ENCODE measurements at places on chromosomes 7 and 10. TPM values are rescaled to one million over a fixed set of nuclear protein-coding genes. Genes with fewer than 3 reads are reported as not detected.

FKBP6 gene
- total RNA-seq: not detected

FGFR2 gene
- 8.0 TPM for total RNA-seq

PAPOLB gene
- 0.10 TPM for total RNA-seq

TRIM50 gene
- total RNA-seq: not detected

DNA sequence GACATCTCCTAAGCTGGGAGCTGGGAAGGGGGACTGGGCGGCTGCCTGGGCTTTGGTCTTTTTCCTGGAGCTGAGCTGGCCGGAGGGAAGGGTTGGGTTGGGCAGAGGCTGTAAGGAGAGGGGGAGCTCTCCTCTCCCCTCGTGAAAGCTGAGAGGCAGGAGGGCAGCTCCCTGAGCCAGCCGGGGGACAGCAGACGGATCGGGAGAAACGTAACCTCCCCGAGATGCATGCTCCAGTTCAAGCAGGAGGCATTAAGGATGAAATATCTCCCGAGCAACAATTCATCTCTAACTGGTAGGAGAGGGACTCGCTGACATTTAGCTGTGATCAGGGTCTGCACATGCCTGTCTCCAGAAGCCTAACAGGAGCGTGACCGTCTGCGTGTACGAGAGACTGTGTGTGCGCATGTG, 19.9 kb upstream of the LBX1 start:
- no peak for DNase-seq

GRCh38 chr10:90319188-90319914, 538.5 kb downstream of the HTR7 start:
- no peak for DNase-seq

DNA sequence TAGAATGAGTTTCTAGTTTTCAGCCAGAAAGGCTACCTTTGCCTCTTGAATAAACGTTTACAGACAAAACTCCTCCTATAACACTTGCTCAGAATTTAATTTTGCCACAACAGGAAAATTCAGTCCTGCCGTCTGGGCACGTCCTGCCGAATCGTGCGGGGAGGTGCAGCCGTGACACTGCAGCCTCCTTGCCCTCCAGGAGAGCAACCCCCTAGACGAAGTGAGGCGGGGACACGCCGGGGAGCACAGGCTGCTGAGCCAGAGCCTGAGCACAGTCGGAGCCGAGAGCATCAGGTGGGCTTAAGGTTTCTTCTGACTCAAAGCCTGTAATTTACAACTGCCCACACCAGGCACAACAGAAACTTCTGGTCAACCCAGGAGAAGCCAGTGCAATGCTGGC, 102.3 kb downstream of the DYNC2I1 start:
- DNase-seq: no peak

DNA sequence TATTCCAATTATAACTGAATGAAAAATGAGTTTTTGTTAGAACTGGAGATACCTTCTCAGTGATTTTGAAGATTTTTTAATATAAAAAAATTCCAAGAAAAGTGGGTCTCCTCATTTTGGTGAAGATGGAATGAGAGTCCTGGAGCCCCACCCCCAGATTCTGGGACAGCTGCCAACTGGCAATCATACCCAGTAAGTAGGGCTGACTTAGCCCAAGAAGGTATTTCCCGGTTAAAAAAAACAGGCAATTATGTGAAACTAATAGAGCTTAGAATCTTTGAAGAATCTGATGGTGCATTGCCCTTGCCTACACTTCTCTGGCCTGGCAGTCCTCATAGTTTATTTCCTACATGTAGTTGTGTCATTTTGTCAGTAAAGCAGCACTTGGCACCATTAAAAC, 52.8 kb upstream of the VWDE start:
- DNase-seq: no peak

DNA sequence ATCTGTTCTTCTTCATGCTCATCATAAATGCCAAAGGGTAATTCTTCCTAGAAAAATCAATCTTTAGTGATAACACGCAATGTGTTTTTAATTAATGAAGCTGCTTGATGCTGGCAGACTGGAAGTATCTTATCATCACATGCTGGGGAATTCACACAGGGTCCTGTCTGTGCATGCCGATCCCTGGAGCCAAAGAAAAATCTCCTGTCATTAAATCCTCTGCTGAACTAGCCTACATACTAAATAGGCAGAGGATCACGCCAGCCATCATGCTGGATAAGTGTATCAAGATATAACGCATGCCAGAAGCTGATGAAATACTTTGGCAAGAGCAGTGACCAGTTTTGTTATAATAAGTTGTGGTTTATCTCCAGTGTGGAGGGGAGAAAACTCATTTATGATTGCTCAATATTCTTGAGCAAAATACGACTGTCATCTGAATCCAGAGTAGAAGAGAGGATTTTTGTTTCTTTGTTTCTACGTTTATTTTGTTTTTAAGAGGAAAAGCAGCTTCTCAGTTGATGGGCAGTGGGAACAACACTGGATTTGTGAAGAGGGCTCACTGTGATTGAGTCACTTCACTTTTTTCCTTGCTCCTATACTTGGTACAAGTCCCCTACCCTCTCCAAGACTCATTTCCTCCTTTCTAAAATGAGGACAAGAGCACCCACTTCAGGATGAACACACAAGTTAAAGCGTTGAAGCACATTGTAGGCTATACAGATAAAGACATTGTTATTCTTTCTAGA, 649.1 kb downstream of the TNS3 start:
- no peak for DNase-seq

- DNase-seq: no peak
Measured at GRCh38 chr10:99975106-99975829, 34.5 kb downstream of the DNMBP start.

DNA sequence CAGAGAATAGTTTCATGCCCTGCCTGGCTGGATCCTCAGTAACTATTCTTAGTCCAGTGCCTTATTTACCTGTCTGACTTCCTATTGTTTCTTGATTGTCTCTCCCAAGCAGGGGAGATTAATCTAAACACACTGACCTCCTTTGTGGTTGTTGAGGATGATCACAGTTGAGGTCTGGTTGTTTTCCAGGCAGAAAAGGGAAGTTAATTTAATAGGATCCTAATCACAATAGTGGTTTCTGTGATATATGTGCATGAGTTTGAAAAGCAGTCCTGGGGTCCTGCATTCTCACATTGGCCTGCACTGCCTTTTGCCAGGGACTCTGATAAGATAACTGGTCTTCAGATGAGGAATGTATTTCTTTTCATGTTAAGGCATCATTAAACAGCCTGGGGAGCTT, 130.1 kb downstream of the SND1 start:
- DNase-seq: no peak

- no peak for DNase-seq
Measured at GRCh38 chr10:122992031-122992585, 11.9 kb downstream of the PSTK start.

DNA sequence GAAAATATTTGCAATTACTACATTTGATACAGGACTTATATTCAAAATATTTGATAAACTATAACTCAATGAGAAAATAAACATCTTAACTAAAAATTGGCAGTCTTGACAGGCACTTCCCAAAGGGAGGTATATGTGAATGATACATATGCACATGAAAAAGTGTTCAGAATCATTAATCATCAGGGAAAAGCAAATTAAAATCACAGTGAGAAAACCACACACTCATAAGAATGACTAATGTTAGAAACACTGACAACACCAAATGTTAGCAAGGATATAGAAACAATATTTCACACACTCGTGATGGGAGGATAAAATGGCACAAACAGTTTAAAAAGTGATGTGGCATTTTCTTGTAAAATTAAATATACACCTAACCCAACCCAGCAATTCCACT, 4.1 kb upstream of the VPS26A start:
- no peak for DNase-seq

GRCh38 chr7:53070883-53071282, 35.5 kb downstream of the POM121L12 start:
- no peak for DNase-seq

DNA sequence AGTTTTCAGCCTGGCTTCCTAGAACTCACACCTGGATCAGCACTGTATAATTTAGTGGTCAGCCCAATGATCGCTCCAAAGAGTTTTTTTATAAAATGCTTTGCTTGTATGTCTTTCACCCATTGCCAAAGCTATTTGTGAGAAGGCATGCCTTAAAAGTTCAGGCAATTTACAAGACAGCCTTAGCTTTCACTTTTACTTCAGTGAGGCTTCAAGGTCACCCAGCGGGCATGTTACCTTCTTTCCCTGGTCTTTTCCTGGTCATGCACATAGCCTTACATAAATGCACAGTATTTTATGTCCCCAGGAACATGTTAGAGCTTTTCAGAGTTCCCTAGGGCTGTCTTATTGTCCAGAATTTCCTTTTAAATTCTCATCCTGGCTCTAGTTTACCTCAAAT, 179.9 kb upstream of the TMEM72 start:
- DNase-seq: no peak

- no peak for DNase-seq
Measured at GRCh38 chr10:120172356-120172755, 279.8 kb downstream of the SEC23IP start.

- DNase-seq: no peak
Measured at GRCh38 chr7:107212725-107213124, 43.9 kb downstream of the HBP1 start.

DNA sequence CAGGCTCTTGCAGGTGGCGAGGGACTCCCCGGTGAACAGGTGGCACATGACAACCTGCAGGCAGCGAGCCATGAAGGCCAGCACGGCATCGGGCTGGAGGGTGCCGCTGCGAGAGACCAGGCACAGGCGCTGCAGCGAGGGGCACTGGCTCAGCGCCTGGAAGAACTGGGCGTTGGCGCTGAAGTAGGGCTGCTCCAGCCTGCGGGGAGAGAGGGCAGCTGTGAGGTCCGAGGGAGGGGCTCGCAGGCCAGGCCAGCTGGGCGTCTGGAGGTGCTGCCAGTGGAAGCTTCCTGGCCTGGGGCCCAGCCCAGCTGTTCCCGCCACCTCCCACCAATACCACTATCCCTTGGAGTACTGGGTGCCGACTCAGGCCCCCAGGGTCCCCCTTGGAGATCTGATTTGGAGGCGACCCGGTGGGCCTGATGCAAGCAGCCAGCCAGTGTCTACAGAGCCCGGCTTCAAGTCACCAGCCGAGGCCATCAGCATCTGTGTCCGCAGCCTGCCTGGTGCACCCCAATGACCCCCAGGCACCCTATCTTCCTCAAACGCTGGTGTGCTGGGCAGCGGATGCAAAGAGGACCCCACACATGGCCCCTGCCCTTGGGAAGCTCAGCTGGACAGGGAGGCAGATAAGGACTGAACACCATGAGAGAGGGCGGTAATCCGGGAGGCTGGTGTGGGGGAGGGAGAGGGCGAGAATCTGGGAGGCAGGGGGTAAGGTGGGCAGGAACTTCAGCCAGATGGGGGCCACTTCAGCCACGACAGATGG, 67.8 kb upstream of the TNRC18 start:
- no peak for DNase-seq

DNA sequence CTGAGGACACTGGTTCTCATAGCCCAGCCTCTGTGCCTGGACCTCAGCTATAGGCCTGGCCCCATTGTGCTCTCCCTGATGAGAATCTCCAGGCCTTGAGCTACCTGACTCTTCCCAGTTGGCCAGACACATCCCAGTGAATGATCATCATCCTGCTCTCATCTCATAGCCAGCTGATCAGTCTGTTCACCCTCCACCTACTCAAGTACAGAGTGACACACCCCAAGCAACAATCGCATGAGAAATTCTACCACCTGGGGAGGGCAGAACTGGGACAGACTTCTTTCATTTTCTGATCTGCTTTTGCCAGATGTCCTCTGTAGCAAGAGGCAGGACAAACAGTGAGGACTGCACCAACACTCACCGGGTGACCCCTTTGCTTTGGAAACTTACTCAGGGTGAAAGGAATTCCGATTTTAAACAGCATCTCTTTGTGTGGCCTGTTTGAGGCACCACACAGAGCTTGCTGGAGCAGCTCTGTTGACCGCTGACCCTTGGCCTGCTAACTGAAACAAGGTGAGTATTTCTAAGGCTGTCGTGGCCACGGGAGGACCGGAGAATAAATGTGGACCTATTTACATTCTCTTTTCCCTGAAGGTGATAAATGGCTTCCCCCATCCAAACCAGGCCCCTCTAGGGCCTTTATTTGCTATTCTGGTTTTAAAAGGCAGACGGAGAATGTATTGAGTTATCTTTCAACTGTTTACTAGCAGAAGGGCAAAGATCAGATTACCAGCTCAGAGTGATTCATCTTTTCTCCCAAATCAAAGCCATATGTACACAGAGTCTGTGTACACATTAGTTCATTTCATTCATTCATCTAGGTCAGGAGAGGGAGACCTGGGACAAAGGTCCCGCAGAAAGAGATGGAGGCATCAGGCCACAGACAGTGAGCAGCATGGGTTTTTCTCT, 181.4 kb upstream of the TNS3 start:
- DNase-seq: no peak

- DNase-seq: no peak
Measured at GRCh38 chr7:70698219-70698832, 433.6 kb upstream of the GALNT17 start.

GRCh38 chr7:139108266-139109187, 993 bp downstream of the ZC3HAV1 start:
- no peak for DNase-seq
